ENCODE measurements at places on chromosomes 4 and X.

DNA sequence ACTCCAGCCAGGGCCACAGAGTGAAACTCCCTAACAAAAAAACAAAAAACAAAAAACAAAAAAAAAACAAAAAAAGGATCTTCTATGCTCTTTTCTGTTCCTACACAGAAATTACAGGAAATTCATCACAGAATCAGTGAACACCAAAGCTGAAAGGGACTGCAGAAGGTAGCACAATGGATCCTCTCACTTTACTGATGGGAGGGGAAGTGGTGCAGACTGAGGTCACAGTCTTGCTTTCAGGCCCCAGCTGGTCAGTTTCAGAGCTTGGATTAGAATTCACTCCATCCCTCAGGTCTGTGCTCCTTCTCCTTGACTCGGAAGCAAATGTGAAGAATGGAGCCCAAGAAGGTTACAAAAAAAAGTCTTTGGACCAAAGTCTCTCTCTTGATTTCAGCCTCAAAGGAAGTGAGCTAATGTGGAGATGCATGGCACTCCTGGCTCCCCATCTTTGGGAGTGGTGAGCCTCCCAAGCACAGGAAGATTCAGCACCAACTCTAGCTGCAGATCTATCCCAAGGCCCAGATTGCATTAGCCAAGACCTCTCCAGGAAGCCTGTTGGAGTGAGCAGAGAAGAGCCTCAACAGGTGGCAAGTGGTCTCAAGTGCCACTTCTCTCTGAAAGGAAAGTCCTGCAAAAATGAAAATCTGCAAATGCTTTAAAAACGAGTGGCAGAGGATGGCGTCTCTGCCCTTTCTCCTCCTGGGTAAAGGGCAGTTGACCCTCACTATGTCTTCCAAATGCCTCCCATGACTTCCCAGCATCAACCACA lies 176.0 kb downstream of the MAML3 start:
- peak; percentile 27 for DNase-seq

GRCh38 chr4:69718396-69719271 lies 41.8 kb downstream of the SULT1B1 start:
- no peak for DNase-seq

- no peak for DNase-seq
These were observed 57.7 kb downstream of the HS6ST2 start for GRCh38 chrX:132900633-132901293.

DNA sequence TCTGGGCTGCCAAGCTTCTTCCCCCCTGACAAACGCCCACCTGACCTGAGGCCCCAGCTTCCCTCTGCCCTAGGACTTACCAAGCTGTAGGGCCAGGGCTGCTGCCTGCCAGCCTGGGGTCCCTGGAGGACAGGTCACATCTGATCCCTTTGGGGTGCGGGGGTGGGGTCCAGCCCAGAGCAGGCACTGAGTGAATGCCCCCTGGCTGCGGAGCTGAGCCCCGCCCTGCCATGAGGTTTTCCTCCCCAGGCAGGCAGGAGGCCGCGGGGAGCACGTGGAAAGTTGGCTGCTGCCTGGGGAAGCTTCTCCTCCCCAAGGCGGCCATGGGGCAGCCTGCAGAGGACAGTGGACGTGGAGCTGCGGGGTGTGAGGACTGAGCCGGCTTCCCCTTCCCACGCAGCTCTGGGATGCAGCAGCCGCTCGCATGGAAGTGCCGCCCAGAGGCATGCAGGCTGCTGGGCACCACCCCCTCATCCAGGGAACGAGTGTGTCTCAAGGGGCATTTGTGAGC lies 37.0 kb downstream of the HTRA3 start:
- DNase-seq = no peak

DNA sequence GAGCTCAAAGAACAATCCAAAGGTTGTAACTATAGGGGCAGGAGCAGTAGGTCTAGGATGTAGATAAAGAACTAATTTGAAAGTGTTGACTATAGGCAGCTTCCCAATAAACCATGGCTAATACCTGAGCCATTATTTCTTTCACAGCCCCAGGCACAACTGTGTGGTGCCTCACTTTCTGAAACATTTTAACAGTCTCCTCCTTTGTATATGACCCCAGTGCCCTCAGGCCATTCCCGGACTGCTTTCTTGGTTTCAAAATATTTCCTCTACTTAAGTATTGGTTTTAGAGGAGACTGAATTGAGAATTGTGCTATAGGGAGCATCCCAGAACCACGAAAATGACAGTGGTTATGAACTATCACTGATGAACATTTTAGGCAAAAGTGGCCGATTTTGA lies 728.7 kb downstream of the IL1RAPL1 start:
- peak; percentile 54 for DNase-seq

- DNase-seq = no peak
These were observed 11.8 kb upstream of the KLHL8 start for GRCh38 chr4:87232216-87232615.

DNA sequence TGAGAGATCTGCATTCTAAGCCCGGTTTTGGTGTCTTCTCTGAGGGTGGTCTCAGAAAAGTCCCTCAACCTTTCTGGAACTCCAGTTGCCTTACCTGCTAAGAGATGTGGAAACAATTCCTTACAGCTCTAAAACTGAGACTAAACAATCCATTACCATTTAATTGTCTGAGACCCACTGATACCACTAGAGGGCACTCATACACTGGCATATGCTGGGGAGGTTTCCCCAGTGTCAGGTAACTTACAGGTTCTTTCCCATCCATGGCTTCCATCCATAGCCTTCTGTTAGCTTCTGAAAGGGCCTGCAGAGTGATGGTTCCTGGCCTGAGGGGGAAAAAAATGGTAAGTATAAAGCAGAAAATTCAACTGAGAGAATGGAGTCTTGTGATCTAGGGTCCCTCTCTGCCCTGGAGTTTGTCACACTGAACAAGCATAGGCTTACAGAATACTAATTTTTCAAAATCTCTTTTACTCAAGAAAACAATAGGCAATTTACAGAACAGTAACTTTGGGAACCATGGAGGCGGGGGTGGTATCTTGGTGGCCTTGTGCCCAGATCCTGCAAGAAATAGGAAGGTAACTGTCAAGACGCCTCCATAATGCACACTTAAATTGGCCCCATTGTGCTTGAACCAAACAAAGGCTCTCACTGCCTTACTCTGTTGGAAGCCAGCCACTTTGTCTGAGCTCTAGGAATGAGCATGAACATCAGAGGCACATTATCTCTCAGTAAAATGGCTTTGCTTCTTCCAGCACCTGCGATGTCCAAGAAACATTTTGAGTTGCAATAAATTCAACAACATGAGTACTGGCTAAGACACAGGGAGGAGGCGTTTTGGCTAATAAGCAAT lies 236.1 kb downstream of the OPHN1 start:
- DNase-seq = peak; percentile 72

DNA sequence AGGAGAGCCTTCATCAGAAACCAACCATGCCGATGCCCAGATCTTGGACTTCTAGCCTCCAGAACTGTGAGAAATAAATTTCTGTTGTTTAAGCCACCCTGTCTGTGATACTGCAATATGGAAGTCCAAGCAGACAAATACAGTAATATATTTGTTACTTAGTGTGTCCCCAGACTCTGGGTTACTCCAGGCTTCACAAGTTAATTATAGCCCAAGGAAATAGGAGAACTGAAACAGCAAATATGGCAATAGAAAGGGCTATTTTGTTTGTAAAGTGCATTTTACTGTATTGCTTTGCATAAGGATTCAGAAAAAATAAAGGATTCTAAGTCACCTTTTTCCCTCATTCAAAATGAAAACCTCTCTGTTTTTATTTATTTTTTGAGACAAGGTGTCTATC lies 15.7 kb downstream of the TIGD4 start:
- no peak for DNase-seq

DNA sequence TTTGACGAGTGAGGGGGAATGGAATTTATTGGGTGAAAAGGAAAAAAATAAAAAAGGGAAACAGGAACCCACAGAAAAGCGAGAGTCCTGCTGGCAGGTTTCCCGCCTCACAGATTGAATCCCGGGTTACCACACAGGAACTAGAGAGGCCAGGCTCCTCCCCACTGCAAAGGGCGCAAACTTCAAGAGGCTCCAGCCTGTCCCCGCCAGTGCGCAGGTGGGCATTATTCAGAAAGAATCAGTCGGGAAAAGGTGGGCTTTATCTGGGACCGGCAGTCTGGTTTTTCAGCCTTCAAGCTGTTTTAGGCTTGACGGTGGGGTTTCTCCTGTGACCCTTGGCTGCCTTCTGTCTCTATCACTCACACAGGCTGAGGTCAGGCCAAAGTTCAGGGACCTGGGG lies 1496.8 kb downstream of the RPA4 start:
- DNase-seq = no peak

- DNase-seq = peak; percentile 56
These were observed 377.1 kb upstream of the HS3ST1 start for GRCh38 chr4:11805842-11806241.

DNA sequence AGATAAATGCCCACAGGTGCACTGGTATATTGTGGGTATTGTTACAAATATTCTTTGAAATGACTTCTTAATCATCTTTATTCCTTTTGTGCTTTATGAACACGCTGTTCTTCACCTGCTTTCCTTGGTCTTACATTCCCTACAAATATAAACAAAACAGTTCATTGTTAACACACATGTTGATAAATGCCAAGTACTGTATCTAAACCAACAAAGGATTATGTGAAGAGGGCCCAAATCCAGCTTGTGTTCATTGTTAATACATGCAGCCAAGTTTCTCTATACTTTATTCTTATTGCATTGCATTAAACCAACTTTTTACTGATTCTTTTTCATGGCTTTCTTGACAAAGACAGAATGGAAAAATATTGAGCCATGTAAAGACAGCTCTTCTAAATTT lies 42.8 kb downstream of the AREG start:
- DNase-seq = peak; percentile 6

DNA sequence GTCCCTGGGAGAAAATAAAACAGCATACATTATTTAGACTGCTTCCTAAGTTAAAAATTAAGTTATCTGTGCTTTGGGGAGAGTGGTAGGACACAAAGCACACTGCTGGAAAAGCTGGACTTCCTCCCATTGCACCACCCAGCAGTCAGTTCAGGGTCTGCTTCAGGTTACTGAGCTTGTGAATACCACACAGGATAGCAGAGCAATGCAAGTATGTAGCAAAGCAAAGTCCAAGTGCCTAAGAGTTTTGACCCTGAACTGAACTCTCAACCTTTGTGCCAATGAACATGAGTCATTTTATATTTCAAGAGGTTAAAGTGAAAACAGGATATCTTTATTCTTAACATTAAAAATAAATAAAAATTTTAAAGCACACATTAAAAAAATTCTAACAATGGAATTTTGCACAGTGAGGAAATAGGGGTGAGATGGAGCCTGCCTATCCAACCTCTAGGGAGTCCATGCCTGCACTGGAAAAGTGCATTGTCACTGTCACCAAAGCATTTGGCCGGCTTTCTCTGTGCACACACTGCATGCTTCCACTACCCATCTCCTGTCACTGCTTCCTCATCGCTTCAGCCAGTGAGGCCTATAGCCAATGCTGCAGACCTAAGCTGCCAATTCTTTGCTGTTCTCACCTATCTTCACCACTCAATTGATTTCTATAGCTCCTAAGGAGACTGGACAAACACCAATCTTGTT lies 50.9 kb downstream of the ABCG2 start:
- DNase-seq = no peak

DNA sequence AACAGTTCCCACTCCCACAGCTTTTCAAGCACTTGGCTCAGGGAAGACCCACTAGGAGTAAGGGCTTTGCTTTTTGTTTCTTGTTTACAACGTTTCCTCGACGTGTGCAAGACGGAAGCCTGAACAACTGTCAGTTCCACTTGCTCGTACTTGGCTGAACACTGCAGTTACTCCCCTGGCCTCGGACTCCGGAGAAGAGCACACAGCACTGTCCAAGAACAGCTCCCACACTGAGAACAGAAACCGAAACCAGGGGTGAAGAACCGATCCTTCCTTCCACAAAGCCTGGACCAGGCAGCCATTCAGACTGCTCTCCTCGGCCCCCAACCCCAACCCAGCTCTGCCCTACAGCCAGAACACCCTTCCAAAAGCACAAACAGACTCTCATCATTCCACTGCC lies 25.5 kb downstream of the IRF2 start:
- DNase-seq = peak; percentile 58

- peak; percentile 42 for DNase-seq
These were observed 24.8 kb upstream of the ACSL1 start for GRCh38 chr4:184850431-184851199.

DNA sequence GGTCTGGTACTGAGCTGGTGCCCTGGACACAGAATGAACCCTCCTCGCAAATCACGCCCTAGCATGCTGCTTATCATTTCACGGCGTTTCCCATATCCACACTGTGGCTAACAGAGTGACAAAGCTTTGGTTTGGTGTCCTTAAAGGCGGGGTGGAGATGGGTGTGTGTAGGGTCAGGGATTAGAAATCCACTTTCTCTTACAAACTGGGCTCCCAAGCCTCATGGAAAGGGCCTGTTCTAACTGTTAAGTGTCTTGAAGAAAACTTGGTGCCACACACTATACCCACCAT lies 735 bp upstream of the CHRDL1 start:
- DNase-seq = no peak

GRCh38 chr4:183552274-183553146 lies 47.7 kb downstream of the ING2 start:
- DNase-seq = no peak

DNA sequence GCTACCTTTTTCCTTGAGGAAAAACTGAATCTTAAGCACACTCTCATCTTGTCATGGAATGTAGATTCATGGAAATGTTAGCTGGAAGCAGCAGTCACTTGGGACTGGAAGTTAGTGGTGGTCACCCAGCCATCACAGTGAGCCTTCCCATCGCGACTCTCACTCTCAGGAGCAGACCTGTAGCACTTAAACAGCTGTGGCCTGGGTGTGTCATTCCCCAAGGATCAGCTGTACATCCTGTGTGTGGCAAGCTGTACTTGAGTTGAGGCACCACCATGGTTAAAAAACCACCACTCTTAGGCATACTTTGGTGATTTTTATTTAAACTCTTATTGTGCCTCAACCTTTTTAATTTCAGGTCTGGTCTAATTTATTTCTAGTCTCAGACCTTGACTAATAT lies 46.7 kb downstream of the JADE1 start:
- DNase-seq = no peak

DNA sequence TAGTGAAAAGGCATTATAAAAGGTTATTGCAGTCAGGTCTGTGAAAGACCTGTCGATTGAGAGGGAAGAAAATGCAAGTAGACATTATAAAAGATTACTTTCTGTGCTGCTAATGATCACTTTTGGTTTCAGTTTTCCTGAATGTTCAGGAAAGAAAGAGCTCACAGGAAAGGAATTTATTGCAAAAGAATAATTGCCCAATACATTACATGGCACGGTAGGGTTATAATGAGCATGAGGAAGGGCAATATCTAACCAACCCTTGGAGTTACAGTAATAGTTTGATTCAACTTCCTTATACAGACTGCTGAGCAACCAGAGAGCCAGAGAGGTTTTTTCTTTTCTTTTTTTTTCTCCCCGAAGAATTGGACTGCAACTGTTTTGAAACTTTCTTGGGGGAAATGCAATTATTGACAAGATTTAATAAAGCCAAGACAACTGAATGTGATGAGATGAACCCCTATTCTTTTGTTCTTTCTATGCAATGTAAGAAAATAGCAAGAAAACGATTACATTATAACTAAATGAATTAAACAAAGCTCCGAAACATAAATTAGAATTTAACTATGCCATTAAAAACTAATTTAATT lies 247.0 kb downstream of the C4orf33 start:
- DNase-seq = no peak

GRCh38 chrX:122579526-122579925 lies 604.6 kb upstream of the GRIA3 start:
- DNase-seq = no peak

- DNase-seq = no peak
These were observed 22.3 kb downstream of the QRFPR start for GRCh38 chr4:121358473-121358872.
